ENCODE measurements at places on chromosomes 6 and 20.

DNA sequence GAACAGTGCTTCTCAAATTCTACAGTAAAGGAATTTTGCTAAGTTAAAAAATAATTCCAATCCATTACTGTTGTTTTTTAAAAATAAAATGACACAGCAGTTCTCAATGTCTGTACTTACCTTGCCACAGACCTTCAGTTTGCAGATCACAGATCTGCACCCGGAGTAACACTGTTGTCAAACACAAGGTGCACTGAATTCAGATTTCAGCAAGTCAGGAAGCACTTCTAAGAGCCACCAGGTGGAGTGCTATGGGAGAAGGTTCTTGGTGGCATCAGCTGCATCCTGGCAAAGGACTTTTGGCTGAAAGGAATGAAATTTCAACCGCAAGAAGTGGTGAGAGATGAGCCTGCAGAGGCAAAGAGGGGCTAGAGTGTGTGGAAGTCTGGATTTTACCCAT is 17.4 kb downstream of the RSPH4A start:
- no peak for DNase-seq

GRCh38 chr6:73898599-73898998 is 202.6 kb downstream of the CD109 start:
- DNase-seq = no peak

- DNase-seq = no peak
Measured at GRCh38 chr20:34108616-34109174, 3.3 kb downstream of the EIF2S2 start.

DNA sequence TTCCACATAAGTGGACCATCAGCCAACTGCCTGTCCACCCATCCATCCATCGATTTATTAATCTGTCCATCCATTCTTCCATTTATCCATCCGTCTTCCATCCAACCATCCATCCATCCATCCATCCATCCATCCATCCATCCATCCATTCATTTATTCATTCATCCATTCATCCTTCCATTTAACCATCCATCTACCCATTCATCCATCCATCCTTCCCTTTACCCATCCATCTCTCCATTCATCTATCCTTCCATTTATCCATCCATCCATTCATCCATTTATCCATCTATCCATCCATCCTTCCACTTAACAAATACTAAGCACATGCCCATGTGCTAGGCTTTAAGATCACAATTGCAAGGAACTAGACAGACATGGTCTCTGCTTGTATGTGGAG is 6.8 kb downstream of the SAMD5 start:
- no peak for DNase-seq

GRCh38 chr20:21019814-21020658 is 86.1 kb downstream of the LINC00237 start:
- DNase-seq = no peak

- no peak for DNase-seq
Measured at GRCh38 chr6:39068391-39068790, 19.8 kb downstream of the GLP1R start.

DNA sequence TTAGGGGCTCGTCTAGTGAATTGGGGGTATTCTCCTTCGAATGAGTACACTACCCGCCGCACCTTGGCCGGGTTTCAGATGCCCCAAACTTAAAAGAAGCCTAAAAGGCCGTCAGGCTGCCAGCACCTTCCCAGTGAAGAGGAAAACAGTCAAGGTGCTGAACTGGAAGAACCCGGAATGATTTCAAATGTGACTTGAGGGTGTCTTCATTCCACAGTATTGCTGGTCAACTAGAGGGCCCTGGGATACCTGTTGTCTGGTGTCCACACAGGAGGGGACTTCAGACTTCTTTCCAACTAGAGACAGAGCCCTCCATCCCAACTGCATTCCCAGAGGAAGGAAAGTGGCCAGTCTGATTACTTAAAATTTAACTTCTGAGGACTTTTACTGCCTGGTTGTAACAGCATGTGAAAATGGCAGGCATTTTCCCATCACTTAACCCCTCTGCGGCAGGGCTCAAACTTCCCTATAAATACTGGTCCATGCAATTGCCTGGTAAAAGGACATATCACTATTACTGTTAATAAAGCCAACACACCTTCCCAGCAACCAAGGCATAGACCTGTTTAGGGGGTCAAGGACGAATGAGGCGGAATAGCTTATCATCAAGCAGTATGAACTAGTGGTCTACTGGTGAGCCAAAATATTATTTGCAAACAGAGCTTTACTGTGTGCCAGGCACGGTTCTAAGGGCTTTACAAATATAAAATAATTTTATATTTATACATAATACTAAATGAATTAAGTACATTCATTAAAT is 651 bp upstream of the SAMHD1 start:
- DNase-seq = no peak

GRCh38 chr20:48455651-48456365 is 372.0 kb downstream of the PREX1 start:
- DNase-seq = no peak

GRCh38 chr6:73064266-73064665 is 161.0 kb downstream of the KHDC1L start:
- DNase-seq = no peak

DNA sequence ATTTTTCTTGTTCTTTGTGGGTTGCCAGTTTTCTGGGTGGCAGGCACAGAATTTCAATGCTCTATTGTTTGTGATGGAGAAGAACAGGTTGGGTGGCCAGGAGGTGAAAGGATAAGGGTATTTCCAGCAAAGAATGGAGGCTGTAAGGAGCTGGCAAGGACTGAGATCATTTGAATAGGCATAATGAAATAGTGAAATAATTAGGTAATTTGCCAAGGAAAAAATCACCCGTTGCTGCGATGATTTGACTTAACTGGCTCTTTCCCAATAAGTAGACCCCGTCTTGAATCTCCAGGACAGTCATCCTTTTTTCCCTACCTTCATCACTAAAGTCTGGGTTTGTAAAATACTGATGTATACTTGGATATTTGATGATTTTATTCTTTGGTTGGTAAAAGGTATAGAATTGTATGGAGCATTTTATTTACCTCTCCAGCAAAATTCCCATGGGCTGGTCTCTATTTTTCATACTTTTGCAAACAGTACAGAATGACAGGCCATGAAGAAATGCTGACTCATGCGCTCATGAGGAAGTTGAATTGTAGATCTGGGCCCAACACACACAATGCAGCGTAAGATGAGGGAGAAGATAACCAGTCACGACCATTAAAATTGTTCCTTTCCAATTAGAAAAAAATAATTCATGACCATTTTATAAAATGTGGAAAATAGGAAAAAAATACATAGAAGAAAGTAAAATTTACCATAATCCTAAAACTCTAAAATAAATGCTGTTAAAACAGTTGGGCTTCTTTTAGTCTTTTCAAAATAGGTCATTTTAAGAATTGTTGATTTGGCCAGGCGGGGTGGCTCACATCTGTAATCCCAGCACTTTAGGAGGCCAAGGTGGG is 2.4 kb upstream of the GCNT2 start:
- DNase-seq = no peak

DNA sequence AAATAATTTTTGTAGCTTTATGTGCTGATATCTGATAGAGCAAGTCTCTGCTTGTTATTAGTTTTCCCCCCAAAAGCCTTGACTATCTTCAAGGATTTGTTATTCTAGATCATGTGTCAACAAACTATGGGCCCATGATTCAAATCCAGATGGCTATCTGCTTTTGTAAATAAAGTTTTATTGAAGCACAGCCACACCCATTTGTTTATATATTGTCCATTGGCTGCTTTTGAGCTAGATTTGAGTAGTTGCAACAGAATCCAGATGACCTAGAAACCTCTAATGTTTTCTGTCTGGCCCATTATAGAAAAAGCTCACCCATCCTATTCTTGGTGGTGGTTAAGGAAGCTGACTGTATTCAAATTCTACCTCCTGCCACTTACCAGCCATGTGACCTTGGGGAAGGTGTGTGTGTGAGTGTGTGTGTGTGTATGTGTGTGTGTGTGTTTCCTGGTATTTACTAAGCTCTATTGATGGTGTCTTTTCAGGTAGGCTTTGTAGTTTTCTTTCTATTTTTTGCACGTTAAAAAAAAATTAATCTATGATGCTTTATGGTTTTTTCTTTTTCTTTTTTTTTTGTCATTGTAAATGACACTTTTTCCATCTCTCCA is 1.3 kb upstream of the GTSF1L start:
- DNase-seq = no peak

DNA sequence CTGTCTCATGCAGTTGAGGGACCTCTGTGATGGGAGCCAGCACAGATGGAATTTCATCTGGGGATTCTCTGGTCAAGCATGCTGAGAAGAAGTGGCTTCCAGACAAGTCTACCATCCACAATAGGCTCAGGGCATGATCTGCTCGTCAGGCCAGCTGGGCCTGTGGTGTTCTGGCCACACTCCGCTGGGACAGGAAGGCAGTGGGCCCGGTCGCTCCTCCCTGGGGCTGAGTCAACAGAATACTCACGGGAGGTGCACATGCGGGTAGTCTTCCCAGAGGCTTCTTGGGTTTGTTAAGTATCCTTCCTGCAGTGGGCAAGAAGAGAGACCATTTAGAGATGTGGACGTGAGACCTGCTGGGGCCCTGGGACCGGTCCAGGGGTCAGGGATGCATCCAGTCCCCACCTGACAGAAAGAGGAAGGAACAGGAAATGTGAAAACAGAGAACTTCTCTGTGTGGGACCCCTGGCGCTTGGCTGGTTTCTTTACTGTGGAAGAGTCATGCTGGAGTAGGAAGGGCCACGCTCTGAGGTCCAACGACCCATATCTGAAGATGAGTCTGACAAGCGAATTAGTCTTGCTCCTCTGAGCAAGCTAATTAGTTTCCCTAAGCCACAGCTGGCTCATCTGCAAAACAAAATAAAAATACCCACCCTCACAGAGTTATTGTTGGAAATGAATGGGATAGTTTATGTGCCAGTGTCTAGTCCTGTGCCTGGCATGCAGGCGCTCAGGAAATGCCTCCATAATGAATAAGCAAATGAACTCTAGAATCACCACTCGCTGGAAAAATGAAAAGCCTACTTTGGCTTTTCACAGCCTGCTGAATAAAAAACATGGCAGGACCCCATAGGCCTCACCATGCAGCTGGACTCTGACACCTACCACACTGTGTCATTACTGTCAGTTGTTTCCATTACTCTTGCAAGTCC is 67.3 kb downstream of the TRAM2 start:
- no peak for DNase-seq

DNA sequence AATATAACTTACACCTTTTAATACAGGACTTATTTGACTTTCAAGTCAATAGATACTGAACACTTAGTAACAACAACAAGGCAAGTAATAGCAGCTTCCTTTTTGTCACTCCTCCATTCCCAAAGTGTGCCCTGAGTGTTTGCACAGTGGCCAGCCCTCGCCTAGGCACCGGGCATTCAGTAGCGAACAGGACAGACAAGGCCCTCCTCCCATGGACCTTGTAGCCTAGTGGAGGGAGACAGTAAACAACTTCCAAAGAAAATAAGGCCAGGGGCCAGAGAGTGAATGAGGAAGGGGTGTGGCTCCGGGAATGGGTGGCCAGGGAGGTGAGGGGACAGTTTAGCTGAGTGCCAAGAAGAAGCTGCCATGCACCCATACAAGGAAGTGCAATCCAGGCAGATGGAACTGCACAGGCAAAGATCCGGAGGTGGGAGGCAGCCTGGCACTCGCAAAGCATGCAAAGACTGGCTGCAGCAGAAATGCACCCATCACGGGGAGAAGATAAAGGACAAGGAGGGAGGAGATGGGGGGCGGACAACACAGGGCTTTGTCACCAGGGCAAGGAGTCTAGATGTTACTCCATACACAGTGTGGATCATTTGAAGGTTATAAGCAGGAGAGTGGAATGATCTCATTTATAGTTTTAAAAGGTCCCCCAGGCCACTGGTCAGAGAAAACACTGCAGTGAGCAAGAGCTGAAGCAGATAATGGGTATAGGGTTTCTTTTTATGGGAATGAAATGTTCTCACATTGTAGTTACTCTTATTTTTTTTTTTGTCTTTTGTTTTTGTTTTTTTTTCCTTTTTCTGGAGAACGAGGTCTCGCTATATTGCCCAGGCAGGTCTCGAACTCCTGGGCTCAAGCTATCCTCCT is 32.2 kb downstream of the ATP9A start:
- DNase-seq = no peak

DNA sequence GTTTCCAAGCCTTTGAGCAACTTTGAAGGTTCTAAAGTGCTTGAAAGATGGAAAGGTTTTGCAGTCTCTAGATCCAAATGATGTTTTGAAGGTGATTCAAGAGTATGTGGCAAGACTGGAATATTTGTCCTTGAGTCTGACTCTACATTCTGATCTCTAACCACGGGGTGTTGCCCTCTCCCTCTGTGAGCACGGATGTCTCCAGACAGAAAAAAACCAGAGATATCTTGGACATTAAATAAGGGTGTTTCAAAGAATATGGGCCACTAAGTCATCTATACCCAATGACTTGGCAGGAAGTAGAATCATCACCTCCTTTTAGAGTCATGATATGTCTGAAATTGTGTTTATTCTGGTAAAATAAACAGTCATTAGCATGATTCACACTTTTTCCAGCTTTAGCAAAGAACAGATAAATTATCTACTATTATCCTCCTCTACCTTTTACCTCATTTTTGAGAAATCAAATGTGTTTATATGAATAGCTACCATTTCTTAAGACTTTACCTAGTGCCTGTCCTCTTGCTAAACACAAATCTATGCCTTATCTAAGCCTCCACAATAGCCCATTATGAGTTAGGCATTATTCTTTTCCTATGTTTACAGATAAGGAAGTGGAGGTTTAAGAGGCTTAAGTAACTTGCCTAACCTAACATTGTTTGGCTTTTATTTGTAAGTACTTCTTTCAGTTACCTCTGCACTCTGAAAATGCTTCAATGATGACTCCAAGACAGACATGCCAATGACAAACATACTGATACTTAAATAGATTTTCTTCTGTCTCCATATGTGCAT is 384.4 kb downstream of the BMP2 start:
- DNase-seq = no peak

GRCh38 chr6:10557913-10558312 is 36.8 kb downstream of the GCNT2 start:
- DNase-seq = no peak

DNA sequence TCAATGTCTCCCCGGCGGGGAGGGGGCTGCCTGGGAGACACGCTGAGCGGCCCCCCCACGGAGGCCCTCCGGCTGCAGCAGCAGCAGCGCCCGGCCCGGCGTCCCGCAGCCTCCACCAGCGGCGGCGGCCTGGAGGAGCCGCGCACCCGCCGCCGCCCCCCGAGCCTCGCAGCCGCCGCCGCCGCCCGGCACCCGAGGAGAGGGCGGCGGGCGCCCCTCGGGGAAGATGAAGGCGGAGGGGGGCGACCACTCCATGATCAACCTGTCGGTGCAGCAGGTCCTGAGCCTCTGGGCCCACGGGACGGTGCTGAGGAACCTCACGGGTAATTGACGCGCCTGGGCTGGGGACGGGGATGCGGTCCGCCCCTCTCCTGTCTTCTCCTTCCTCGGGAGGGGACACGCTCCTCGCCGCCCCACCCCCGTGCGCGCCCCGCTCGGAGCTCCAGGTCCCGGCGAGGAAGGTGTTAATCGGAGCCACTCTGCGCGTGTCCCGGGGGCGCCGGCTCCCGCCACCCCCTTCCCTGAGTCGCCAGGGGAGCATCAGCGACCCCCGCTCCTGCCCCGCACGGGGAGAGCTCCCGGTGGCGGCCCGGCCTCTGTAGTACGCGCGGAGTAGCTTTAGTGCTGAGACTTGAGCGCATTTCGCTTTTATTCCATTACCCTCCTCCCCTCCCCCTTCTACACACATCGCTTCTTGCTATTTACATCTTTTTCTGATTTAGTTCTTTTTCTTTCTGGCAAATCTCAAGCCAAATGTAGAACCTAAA is 686 bp downstream of the TMEM170B start:
- DNase-seq = no peak

- DNase-seq = no peak
Measured at GRCh38 chr6:25556516-25556915, 95.5 kb upstream of the SCGN start.

All from D721Med (cell line).